Mesenchymal stem cell (in vitro differentiated cells and primary cell): ENCODE measurements at places on chromosomes 3 and 15.

DNA sequence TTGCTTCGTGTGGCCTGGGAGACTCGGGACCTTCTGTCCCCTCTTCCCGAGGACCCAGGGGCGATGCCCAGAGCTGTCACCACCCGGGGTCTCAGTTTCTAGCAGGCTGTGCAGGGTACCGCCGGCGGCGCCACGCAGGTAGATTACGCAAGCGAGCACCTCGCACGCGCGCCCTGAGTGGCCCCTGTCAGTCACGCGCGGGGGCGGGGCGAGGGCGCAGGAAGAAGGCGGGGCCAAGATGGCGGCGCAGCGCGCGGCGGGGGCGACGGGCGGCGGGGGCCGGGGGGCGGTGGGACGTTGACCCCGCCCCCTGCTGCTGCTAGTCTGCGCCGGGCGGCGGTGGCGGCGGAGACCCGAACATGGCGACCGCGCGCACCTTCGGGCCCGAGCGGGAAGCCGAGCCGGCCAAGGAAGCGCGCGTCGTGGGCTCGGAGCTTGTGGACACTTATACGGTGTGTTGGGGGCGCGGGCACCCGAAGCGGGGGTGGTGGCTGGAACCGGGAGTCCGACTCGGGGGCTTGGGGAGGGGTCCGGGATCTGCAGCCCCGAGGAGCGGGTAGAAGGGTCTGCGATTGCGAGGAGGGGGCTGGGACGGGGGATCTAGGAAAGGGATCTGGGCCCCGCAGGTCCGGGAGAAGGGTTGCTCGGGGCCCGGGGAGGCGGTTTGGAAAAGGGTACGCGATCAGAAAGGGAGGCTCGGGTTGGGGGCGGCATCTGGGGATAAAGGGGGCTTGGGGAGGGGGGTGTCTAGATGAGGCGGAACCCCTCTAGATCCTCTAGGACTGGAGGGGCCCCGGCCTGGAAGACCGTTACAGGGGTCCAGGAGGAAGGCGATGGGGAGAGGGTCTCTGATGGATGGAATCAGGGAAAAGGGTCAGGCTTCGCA is at the start of gene NISCH:
Gene NISCH, plus strand, starts transcription at position 322 of the 886 bp plus-strand sequence. Its CDS starts 38 bp downstream, at position 360.
- DNase-seq: peak; percentile 75

DNA sequence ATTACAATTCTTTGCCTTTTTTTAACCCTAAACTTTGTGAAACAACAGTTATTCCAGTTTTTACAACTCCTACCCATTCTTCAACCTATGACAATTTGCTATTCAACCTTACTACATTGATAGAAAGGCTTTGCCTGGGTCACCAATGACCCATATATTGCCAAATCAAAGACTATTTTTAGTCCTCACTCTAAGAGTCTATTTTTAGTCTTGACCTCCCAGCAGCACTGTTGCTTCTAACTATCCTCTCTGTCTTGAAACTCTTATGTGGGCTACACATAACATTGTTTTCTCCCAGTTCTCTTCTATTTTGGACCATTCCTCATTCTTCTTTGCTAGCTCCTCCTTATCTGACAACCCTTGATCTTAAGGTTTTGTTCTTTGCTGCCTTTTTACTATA is 71.4 kb downstream of the C3orf80 start:
- DNase-seq: peak; percentile 72

DNA sequence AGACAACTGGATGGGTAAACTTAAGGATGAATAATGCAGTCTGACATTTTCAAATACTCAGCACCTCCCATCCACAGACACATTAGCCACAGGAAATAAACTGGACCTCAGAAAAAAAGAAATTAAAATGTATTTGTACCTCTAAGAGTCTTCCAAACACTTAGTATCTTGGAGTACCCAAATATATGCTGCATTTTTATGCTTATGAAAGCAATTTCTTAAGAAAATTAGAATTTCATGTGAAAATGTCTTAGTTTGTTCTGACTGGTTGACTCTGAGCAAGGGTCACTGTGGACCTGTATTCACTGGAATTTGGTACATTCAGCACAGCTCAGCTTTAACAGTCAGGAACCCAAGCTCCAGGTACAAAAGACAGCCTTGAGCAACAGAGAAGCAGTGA is 216.2 kb upstream of the UBE2E2 start:
- no peak for DNase-seq

- no peak for DNase-seq
Measured at GRCh38 chr15:70604666-70605315, 158.6 kb downstream of the UACA start.

DNA sequence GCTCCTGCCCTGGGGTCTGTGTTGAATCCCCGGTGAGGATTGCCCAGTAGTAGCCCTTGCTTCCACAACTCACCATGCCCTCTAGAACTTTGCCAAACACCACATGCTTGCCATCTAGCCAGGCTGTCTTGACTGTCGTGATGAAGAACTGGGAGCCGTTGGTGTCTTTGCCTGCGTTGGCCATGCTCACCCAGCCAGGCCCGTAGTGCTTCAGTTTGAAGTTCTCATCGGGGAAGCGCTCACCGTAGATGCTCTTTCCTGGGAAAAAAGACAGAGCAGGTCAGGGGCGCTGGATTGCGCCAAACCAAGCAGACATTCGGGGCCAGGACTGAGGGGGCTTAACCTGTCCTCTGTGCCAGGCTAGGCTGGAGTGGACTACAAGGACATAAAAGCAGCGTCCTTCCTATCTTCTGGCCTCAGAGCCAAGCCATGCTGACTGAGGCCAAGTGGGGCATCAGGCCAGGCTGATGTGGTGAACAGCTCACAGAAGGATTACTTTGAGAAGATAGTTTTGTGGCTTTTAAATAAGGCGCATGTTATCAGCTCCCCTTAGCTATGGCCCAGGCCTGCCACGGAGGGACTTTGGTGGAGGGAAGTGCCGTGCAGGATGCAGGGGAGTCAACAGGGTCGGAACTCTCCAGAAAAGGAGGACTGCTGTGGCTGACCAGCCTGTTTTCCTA is 5.3 kb downstream of the SNX22 start:
- DNase-seq: no peak

GRCh38 chr15:57662802-57663201 is 43.7 kb upstream of the POLR2M start:
- DNase-seq: no peak

DNA sequence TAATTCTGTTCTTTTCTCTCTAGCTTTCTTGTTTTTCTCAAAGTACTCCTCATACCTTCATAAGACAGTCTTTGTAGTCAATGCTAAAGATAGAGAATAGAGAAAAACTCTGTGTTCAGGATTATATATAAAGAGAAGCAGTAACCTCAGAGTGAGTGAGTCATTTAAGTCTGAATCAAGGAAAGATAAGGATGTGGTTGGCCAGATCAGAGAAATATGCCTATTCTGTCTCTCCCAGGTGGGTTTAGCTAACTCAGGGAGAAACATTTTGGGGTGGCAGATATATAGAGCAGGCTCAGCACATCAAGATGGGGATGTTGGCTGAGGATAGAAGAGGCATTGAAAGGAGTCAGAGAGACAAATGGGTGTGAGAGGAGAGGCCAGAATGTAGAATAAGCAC is 31.4 kb downstream of the GTF2E1 start:
- peak; percentile 34 for DNase-seq

GRCh38 chr15:33675246-33675645 is 293.1 kb upstream of the CHRM5 start:
- DNase-seq: no peak

GRCh38 chr3:27079427-27080257 is 289.5 kb downstream of the NEK10 start:
- peak; percentile 23 for DNase-seq

- no peak for DNase-seq
Measured at GRCh38 chr3:104677932-104678331, 688.8 kb upstream of the ALCAM start.

DNA sequence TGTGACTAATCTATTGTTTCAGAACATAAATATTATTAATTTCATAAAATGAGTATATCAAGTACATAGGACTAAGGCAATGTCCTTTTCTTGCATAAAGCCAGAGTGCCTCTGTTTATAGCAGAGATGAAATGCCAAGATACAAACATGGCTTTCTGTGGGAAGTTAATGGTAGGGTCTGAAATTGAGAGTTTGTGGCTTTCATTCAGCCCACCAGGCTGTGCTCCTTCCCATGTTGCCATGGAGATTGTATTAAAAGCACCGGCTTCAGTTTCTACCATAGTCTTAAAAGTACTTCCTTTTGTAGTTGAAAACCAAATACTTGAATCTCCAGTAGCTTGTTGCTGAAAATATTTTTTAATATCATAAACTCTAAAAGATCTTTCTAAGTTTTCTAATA is 114.0 kb downstream of the LRRC28 start:
- no peak for DNase-seq

DNA sequence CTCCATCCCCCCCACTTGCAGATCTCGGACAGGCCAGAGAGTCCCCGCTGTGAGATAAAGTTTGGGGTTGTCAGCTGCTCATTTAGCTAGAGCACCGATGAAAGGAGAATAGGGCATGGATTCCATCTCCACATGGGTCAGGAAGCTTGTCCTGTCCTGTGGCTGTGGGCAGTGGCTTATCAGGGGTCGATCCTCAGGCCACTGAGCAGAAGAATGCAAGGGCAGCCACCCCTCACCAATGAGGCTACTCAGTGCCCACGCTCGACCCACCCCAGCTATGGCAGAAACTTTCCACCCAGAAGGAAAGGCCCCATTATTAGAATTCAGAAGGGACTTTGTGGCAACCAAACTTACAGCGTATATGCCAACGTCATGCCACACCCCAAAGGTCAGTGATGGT is 43.3 kb downstream of the CPN2 start:
- no peak for DNase-seq
